ENCODE measurements at places on chromosomes 6 and 20.

DNA sequence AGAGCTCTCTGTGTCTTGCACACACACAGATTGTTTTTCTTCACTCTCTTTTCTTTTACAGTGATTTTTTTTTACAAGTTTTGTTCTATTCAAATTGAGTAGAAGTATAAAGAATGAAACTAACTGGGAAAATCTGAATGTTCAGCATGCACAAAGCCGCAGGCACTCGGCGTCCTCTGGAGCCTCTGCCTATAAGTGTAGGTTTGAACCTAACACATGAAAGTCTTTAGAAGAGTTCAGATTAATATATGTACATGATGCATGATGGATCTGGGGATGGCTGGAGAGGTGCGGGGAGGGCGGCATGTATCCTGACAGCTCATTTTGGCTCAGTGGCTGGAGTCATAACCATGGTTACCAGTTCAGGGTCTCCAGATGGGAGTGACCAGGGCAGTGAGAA lies 301.1 kb upstream of the CDH4 start:
- no peak for DNase-seq

DNA sequence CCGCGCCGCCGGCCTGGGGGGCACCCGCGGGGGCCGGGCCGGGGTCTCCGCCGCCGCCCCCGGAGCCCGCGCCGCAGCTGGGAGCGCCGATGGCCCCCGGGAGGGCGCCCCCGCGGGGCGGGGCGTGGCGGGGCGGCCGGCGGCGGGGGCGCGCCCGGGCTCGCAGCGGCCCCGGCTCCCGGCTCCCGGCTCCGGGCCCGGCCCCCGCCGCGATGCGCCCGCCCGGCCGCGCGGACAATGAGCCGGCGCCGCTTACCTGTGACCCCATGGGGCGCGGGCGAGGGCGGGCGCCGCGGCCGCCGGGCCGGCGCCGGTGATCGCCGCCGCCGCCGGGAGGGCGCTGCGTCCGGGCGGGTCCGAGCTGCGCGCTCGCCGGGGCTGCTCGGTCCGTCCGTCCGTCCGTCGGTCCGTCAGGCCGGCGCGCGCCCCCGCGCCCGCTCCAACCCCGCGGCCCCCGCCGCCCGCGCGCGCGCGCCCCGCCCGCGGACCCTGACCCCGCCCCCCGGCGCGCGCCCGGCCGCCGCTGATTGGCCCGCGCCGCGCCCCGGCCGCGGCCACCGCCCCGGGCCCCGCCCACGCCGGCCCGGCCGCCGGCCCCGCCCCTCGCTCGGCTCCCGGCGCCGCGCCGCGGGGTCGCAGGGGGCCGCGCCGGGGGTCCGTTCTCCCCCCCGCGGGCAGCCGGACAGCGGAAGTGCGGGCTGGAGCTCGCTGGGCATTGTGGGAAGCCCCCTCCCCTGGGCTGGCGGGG lies at the start of gene ZBTB46:
Gene ZBTB46 (minus strand): TSS at position 424 of the 748 bp plus-strand sequence. CDS start 40,507 bp downstream, outside the sequence.
- DNase-seq = no peak

DNA sequence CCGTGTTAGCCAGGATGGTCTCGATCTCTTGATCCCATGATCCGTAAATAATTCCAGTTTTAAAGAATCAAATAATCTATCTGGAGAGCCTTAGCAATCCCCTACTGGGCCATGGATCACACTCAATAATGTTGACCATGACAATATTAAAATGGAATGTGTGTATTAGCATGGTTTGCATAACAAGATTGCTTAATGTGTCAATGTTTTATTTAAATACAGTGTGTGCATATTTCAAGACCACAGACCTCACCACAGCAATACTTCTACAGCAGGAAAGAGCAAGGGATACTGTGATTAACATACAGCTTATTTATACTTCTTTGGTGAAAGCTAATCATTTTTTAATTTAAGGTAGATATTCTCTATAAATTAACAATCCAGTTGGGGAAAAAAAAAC lies 470.4 kb downstream of the TFAP2B start:
- no peak for DNase-seq

GRCh38 chr20:35319192-35319870 lies 27.1 kb upstream of the FAM83C start:
- no peak for DNase-seq

GRCh38 chr20:5486377-5487054 lies 169.8 kb upstream of the PROKR2 start:
- no peak for DNase-seq

DNA sequence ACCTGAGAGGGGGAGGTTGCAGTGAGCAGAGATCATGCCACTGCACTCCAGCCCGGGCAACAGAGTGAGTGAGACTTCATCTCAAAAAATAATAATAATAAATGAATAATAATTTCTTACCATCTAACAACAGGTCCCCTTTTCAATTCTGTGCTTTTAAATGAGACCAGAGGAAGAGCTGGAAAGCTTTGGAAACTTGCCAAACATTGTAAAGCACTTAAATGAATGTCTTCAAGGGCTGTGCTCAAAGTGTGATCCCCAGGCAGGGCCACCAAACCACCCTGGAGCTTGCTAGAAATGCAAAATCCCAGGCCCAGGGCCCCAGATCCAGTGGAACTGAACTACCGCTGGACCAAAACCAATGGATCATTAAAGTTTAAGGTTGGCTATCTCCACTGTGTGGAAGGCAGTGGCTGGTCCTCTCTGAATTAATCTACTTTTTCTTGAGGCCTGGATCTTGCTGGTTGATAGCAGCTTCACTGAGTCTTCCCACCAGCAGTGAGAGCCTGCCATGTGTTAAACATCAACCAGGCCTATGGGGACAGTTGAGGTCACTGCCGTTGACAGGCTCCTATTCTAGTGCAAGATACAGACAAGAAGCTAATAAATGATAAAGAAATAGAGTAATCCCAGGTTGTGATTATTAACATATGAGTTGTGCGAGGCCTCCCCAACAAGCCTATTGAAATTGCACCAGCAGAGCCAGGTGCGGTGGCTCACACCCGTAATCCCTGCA lies 23.7 kb upstream of the TFAP2C start:
- no peak for DNase-seq
